Activated naive CD4-positive, alpha-beta T cell (primary cell): ENCODE measurements at places on chromosomes 5 and 9.

GRCh38 chr9:89701221-89701798 is 96.5 kb downstream of the GADD45G start:
- DNase-seq, result peak; percentile 36

GRCh38 chr5:61262080-61262479 is 70.0 kb upstream of the ZSWIM6 start:
- DNase-seq, result no peak

DNA sequence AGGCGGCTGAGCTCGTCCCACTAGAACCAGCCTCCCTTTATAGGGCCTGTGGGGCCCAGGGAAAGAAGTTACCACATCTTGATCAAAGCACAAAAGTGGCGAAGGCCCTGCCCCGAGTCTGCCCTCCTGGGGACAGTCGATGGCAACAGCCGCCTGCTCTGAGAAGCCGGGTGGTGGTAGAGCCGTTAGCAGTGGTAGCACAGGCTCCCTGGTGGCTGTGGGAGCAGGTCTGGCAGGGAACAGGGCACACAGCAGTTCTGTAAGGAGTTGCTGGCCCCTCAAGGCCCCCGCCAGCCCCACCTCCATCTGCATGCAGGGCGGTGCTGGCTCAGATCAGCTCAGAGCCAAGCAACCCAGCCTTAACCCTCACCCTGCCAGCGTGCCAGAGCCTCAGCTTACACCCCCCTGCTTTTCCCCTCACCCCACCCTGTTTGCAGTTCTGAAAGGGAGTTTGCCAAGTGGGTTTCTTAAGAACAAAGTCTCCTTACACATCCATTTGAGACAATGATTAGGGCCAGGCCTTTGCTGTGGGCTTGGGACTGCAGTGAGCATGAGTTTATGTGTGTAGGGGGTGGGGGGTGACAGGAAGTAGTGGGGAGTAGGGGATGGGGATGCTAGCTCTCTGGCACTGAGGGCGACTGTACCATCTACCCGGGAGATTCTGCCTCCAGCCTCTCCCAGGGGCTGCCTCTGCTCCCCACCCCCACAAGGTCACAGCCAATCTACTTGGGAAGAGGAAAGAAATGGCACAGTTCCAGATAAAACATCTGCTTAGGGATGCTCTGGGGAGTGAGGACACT is 11.8 kb downstream of the ACSL6 start:
- DNase-seq, result no peak

DNA sequence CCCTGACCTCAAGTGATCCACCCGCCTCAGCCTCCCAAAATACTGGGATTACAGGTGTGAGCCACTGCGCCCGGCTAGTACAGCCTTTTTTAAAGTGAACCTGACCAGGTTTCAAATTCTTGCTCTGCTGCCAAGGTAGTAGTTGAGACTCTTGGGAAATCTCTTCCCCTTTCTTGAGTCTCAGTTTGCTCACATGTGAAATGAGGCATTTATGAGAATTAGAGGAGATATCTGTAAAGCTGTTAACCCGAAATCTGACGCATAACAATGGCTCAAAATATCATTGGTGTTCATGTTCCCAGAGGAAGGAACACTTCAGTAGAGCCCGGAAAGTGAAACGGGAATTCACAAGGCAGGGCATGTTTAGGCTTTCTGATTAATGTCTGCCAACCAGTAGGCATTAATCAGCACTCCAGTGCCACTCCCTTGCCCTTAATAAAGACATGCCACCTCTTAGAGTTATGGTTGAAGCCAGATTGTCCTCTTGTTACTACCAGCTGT is 1.5 kb downstream of the ARPC5L start:
- no peak for DNase-seq
